NCI-H524 treated with DMSO at 0.1 percent for 48 hours (cell line): ENCODE measurements at places on chromosomes 1 and 21.

- DNase-seq, result no peak
Measured at GRCh38 chr21:38773099-38774061, 32.3 kb upstream of the ETS2 start.

DNA sequence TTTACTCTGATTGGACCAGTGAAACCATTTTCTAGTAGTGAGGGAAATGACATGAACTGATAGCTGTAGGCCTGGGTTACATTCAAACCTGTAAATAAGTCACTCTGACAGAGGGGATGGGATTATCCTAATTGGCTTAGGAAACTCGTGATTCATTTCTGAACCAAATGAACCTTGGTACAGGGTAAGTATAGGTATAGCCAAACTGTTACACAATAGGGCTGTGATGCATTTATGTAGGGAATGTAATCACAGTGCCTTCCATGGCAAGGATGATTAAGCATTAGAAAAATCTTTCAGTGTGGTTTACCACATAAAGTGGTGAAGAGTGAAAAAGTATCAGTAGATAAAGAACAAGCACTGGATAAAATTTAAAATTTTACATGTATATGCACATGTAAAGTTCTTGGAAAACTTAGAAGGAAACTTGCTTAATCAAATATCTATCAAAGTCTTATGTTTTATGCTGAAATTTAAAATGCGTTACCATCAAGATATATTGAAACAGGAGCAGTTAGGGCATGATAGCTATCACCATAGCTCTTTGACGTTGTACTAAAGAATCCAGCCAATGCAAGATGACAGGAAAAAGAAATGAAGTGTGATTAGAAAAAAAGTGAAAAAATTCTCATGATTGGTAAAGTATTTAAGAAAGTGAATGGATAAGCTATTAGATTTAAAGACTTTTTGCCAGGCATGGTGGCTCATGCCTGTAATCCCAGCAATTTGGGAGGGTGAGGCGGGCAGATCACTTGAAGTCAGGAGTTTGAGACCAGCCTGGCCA is 63.0 kb downstream of the RABGAP1L start:
- no peak for DNase-seq

- DNase-seq, result no peak
Measured at GRCh38 chr1:54105080-54105479, 47.7 kb downstream of the CDCP2 start.

- no peak for DNase-seq
Measured at GRCh38 chr1:5690291-5690690, 301.9 kb downstream of the NPHP4 start.

- DNase-seq, result no peak
Measured at GRCh38 chr1:158203693-158204457, 23.2 kb downstream of the CD1D start.

DNA sequence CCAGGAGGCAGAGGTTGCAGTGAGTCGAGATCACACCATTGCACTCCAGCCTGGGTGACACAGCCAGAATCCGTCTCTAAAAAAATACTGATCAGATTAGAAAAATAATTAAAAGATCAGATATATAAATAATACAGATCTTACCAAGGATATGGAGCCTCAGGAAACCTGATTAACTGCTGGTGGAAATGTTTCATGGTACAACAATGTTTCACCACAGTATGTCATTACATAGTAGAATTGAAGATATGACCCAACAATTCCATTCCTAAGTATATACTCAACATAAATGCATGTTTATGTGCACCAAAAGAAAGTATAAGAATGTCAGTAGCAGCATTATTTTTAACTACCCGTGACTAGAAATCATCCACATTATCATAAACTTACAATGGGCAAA is 41.7 kb downstream of the CD53 start:
- DNase-seq, result no peak

- no peak for DNase-seq
Measured at GRCh38 chr1:153945131-153945794, 1.3 kb downstream of the DENND4B start.

DNA sequence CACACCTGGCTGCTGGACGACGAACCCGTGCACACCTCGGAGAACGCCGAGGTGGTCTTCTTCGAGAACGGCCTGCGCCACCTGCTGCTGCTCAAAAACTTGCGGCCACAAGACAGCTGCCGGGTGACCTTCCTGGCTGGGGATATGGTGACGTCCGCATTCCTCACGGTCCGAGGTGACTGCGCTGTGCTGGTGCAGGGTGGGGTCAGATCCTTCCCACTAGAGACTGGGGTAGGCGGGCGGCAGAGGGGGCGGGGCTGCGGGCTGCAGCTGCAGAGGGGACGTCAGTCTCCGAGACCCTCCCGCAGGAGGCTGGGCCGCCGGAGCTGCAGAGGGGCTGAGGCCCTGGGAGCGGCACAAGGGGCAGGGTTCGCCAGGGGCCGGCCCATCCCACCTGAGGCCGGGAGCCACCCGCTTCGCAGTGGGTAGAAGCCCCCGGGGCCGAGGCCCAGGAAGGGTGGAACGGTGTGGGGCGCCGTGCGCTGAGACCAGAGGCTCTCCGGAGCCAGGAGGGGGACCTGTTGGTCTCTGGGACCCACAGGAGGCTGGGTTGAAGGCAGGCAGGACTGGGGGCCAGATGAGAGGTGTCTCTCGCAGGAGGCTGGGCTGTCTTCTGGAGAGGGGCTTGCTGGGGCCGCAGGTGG is 90.6 kb downstream of the TRIM11 start:
- DNase-seq, result no peak

GRCh38 chr1:30719406-30720270 is 3.7 kb downstream of the MATN1 start:
- DNase-seq, result no peak

GRCh38 chr1:22855668-22856606 is 116.7 kb downstream of the LACTBL1 start:
- DNase-seq, result peak; percentile 60

GRCh38 chr1:81700728-81701470 is 99.8 kb upstream of the ADGRL2 start:
- no peak for DNase-seq

DNA sequence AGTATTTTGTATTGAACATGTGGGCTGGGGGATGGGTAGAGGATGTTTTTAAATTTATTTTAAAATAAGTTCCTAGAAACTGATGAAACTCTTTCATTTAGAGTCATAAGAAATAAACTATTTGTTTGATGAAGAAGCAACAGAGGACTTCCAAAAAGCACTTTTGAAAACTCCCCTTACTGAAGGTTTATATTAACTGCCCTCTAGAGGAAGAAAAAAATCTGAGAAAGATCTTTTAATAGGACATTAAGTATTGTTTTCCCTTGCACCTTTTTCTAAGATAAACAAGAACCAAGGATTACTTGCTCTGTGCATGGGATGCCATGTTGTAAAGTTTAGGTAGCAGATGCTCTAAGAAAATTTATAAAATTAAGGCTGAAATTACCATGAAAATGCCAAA is 14.1 kb downstream of the DISP1 start:
- DNase-seq, result no peak

- DNase-seq, result no peak
Measured at GRCh38 chr1:54808443-54809207, 7.5 kb upstream of the TTC22 start.

DNA sequence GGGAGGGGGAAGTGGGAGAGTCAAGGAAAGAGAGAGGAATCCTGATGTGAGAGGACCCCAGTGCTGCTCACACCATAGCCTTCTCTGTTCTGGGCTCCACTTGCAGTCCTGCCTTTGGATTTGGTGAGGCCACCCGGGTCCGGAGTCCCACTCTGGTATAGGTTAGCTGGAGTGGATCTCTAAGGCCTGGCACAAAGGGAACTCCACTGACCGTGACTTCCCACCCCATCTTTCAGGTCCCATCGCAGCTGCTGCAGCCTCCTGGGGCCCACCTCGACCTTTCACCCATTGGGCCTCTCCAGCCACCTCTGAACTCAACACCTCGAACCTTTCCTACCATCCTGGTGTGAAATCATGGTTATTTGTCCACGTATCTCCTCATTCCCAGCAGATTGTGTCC is 324.4 kb downstream of the MATN1 start:
- no peak for DNase-seq

GRCh38 chr1:109131059-109131458 is 17.1 kb downstream of the ELAPOR1 start:
- no peak for DNase-seq

DNA sequence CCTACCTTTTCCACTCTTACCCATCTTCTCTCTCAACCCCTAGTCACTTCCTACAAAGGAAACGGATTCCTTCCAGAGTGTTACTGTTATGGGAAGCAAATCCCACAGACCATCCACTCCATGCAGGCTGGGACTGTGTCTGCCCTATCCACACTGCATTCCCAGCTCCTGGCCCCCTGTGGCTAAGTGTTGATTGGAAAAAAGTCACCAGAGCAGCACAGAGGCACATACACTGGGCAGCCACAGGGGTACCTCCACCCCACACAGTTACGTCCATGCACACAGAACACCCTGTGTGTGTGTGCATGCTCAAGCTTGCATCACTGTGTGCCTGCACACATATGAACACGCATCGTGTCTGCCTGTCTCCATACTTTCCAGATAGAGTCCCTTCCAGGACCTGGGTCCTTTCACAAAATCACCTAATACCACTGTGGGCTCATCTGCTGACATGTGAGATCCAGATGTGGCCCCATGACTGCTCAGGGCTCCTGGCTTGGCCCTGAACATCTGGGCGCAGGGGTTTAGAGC is 4.2 kb upstream of the SERINC2 start:
- DNase-seq, result no peak

GRCh38 chr21:37557261-37557950 is 190.8 kb downstream of the DYRK1A start:
- no peak for DNase-seq

- peak; percentile 92 for DNase-seq
Measured at GRCh38 chr21:40547906-40548513, 298.9 kb downstream of the DSCAM start.

DNA sequence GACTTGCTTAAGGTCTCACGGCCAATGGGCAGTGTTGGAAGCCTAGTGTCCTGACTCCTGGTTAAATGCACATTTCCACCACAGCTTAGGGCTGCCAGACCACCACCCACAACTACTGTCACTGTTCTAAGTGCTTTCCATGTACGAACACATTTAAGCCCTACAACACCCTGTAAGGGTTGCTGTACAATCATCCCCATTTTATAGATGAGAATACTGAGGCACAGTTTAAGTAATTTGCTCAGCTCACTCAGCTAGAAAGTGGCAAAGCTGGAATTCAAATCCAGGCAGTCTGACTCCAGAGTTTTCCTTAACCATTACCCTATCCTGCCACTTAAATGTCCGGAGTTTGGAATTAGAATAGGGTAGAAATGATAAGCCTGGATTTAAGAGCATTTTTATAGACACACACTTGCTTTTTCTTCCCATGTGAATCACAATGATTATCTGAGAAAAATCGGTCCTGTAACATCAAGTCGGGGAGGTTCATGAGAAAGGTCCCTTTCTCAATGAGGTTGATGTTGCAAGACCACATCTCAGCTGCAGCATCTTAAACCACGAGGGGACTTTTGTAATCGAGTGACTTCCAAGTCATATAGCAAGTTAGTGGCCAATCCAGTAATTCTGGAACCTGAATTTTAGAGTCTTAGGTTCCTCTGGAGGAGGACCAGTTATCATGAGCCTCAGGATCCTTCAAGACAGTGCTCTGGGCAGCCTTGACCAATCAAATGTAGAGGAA is 8.6 kb downstream of the E2F2 start:
- no peak for DNase-seq

DNA sequence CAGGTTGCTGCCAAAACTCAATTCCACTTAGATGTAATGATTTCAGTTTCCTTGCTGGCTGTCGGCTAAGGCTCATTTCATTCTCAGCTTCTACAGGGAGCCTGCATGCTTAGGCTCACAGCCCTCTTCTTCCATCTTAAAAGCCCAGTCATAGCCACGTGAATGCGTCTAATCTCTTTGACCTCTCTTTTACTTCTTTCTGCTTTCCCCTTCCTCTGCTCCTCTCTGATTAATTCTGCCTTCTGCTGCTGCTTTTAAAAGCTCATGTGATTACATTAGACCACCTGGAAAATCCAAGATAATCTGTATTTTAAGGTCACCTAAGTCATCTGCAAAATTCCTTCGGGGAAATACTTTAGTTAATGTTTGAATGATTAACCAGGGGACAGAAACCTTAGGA is 812.8 kb upstream of the BRINP3 start:
- peak; percentile 58 for DNase-seq

GRCh38 chr1:115839679-115840237 is 1.2 kb downstream of the NHLH2 start:
- no peak for DNase-seq

- DNase-seq, result no peak
Measured at GRCh38 chr21:14086553-14086952, 124.2 kb downstream of the LIPI start.

DNA sequence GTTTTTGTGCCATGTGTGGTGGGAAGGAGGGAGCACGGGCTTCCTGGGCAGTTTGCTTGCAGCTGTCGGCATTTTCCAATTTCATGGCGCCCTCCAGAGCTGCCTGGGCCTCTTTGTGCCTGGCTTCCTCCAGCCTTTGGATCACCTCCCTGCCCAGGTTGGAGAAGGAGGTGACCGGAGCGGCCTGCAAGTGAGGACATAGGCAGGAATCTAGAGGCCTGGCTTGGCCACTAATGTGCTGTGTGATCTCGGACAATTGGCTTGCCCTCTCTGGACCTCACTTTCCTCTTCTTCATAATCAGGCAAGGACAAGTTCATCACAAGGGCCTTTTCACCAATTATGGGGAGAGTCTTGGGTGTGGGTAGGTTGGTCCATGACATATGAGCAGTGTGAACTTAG is 245.1 kb downstream of the MATN1 start:
- no peak for DNase-seq

DNA sequence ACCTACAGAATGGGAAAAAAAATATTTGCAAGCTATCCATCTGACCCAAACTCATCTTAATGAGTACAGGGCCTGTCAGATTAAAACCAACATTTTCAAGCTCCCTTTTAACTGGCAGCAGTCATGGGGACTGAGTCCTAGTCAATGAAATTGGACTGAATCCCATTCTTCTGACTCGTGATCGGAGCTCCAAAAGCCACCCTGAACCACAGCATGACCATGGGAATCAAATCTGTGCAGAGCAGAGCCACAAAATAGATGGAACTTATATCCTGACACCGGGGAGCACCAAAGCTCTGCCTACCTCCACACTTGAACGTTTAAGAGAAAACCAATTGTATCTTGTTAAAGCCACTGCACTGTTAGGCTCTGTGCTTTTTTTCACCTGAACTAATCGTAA is 5.0 kb upstream of the RWDD3 start:
- no peak for DNase-seq

GRCh38 chr1:30808067-30808662 is 50.6 kb upstream of the LAPTM5 start:
- DNase-seq, result no peak

DNA sequence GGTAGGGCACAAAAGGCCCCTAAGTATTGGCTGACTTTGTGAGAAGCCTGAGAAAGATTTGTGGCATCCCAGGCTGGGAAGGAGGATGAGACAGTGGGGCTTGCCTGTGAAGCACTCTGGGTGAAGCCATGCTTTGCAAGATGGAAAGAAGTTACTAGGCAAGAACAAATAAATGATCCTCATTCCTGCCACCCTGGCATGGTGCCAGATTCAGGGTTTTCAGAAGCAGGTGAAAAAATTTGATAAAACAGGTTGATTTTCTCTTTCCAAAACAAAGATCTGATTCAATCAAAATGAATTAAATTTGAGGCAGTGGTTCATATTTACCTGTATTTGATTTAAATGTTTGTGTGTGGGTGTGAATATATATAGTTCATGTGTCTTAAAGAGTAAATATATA is 386.9 kb upstream of the PROX1 start:
- no peak for DNase-seq

- no peak for DNase-seq
Measured at GRCh38 chr1:241776911-241777310, 71.1 kb upstream of the EXO1 start.
